Stimulated activated CD8-positive, alpha-beta memory T cell treated with anti-CD3 and anti-CD28 coated beads, Interleukin-12 subunit alpha, Interleukin-12 subunit beta, amount 100 ng/mL, for 4 hours (primary cell): ENCODE measurements at places on chromosomes 16 and 17.

DNA sequence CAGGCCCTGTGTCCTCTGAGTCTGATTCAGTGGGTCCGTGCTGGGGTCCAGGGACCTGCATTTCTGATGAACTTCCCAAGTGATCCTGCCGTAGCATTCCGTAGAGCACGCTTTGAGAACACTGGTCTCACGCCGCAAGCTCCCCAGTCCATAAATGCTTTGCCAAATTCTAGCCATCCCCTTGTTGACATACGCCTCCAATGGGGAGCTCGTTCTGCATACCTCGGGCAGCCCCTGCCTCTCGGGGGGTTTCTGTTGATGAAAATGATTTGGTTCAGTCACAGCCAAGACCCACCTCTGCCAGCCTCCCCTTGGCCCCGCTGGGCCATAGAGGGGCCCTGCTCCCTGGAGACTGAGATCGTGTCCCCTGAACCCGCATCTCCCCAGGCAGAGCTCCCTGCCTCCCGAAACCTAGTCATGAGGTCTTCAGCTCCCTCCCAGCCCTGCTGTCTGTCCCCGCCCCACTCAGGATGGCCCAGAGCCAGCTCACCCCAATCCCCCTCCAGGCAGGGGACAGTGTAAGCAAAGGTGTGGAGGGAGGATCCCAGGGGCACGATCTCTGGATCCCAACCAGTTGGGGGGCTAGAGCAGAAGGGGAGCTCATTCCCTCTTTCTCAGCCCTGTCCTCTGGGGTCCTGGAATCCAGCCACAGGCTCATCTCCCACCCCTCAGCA, 16.2 kb upstream of the SPNS2 start:
- no peak for DNase-seq

- DNase-seq, result no peak
These were observed 41.4 kb downstream of the SETD6 start for GRCh38 chr16:58556678-58557077.

DNA sequence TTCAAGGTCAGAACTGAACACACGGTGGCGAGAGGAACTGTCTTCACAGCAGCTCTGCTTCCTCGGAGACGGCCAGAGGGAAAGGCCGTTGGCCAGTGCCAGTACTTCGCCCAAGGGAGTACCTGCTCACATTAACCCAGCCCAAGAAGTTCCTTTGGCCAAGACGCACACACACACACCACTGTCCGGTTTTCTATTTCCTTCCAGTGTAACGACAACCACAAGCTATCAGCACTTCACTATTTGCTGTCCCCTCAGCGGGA, 744 bp upstream of the GGNBP2 start:
- no peak for DNase-seq

DNA sequence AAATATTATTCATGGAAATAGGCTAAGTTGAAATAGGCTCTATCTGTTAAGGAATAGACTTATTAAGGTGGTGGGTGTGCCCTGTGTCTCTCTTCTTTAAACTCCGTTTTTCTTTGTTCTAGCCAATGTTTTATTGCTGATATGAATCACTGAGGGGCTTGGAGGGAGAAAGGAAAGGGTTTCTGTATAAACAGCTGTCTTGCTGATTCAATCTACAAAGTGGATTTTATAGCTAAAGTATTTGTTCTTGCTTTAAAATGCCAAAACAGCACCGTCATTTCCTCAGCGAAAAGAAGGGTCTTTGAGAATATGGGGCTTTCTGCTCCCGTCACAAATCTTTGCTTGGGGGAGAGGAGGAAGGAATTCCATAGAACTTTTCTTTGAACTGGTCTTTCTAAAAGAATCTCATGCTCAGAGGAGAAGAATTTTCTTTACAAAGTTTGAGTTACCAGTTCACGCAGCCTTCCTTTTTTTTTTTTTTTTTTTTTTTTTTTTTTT, 39.3 kb downstream of the MSI2 start:
- no peak for DNase-seq

DNA sequence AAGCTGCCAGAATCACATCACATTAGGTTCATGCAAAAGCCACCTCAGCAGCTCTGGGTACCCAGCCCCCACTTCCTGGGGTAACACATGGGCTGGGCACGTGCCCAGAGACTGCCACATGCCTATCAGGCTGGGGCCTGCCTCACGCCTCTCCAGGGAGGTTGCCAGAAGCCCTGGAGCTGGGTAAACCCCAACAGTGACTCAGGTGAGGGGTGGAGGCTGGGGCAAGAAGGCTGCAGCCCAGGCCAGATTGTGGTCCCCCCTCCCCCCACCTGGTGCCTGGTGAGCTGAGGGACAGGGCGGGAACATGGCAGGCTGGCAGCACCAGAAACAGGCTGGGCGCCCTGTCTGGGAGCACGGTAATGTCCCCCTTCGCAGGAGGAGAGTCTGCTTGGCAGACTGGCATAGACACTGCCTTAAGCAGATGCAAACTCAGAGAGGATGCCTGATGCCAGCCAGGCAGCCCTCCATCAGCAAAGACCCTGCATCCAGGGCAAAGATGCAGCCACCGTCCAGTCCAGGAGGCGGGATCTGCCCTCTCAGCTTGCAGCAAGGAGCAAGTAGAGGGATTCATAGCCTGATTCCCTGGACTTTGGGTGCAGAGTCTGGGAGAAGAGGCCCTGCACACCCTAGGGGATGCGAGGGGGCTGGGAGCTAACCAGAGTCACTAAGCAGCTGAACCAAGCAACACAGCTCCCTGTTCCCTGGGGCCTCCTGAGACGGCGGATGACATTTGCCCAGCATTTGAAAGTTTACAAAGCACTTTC, 28.8 kb downstream of the NGFR start:
- DNase-seq, result no peak

GRCh38 chr16:79658301-79659033, 57.9 kb upstream of the MAF start:
- no peak for DNase-seq

GRCh38 chr17:49148171-49148570, 15.6 kb downstream of the B4GALNT2 start:
- DNase-seq, result no peak

DNA sequence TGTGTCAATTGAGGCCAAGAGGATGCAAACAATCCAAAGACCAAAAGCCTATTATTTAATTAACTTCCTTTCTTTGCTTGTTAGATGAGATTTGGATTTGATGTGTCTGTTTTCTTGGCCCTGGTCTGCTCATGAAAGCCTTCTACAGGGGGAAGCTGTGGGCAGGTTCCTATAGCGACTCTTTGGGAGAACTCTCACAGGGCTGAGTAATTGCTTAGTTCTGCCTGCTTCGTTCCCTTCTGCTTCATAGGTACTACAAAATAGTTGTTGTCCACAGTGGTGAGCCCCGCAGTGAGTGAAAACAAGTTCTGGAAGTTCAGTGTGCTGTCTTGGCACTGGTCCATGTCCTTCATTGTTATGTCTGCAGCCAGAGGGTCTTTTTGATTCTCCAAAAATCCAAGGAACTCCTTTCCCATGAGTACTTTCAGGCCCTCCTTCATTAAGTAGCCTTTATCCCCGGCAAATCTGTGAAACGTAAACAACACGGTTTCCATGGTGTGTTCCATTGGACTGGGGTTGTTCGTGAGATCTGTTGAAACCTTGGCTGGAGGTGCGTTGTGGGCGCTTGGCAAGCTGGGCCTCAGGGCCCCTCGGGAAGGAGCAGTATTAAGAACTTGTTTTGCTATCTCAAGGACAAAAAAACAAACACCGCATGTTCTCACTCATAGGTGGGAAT, 30.0 kb upstream of the ANKRD40CL start:
- DNase-seq, result no peak

GRCh38 chr16:73287859-73288405, 240.0 kb upstream of the ZFHX3 start:
- DNase-seq, result no peak

DNA sequence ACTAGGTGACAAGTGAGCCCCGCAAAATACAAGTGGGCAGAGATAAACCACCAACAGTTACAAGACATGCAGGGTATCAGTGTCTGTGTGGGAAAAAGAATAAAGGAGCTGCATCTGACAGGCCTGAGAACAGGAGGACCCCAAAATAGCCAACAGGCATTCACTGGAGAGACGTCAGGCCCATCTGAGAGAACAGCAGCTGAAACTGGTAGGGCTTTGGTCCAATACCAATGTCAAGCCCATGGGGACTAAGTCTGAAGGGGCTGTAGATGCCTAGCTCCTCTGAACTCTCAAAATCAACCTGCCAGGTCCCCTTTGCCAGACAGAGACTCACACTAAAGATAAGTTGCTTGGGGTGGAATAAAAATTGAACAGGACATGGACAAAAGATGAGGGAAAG, 30.5 kb upstream of the TANC2 start:
- DNase-seq, result no peak

GRCh38 chr16:73232555-73233328, 184.8 kb upstream of the ZFHX3 start:
- no peak for DNase-seq

- no peak for DNase-seq
These were observed 10.8 kb upstream of the TLCD3B start for GRCh38 chr16:30041841-30042240.

- no peak for DNase-seq
These were observed 42.5 kb upstream of the KSR1 start for GRCh38 chr17:27413792-27414191.

DNA sequence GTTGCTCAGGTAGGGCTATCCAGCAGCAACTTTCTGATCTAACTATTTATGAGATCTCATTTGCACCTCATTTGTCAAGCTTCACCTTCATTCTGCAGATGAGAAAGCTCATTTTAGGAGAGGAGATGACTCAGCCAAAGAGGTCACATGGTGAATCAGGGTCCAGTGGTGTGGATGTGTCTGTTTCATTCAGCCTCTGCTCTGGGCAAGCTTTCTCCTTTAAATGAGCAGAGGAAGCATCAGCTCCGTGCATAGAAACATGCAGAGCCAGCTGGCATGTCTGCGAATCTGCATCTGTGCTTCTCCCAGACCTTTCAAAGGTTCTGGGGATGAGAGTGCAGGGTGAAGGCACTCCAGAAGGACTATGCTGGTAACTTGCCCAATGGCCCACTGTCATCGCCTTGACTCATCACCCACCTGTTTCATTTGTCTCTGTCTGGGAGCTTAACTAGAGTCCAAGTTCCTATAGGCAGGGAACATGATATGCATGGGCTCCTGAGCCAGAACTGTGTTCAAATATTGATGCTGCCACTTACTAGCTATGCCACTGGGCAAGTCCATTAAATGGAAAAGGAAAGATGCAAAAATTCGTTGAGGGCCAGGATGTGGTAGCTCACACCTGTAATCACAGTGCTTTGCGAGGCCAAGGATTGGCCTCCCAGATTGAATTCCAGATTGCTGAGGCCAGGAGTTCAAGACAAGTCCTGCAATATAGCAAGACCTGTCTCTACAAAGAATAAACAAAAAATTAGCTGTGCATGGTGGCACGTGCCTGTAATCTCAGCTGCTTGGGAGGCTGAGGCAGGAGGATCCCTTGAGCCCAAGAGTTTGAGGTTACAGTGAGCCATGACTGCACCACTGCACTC, 67.1 kb upstream of the NLK start:
- DNase-seq, result no peak

- DNase-seq, result no peak
These were observed 54.4 kb downstream of the BPTF start for GRCh38 chr17:67879662-67880061.

GRCh38 chr17:55394357-55395021, 27.1 kb downstream of the MMD start:
- DNase-seq, result no peak

DNA sequence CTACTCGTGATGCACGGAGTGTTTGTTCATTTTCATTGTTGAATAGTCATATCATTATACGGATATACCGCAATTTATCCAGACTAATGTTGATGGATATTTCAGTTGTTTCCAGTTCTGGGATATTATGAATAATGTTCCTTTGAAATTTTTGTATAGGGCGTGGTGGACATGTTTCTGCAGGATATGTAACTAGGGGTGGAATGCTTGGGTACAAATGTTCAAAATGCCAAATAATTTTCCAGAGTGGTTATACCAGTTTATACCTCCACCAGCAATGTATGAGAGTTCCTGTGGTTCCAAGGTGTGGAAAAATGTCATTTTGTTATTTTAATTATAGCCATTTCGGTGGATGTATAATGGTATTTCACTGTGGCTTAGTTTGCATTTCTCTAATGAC, 53.6 kb downstream of the NUP88 start:
- no peak for DNase-seq

DNA sequence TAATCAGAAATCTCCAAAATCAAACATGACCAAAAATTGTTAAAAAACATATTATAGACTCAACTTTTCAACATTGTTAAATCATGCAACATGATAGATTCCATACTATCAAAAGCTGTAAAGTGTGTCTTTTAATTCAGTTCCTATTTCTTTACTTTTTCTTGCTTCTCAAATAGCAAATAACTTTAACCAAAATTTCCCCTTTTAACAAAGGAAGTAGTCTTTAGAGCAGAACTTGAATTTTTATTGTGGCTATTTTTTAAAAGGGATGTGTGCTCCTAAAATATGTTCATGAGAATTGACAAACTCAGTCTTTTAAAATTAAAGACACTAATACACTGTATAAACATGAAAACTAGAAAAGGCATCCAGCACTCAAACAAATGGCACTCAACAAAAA, 49.1 kb downstream of the SPAG9 start:
- no peak for DNase-seq

DNA sequence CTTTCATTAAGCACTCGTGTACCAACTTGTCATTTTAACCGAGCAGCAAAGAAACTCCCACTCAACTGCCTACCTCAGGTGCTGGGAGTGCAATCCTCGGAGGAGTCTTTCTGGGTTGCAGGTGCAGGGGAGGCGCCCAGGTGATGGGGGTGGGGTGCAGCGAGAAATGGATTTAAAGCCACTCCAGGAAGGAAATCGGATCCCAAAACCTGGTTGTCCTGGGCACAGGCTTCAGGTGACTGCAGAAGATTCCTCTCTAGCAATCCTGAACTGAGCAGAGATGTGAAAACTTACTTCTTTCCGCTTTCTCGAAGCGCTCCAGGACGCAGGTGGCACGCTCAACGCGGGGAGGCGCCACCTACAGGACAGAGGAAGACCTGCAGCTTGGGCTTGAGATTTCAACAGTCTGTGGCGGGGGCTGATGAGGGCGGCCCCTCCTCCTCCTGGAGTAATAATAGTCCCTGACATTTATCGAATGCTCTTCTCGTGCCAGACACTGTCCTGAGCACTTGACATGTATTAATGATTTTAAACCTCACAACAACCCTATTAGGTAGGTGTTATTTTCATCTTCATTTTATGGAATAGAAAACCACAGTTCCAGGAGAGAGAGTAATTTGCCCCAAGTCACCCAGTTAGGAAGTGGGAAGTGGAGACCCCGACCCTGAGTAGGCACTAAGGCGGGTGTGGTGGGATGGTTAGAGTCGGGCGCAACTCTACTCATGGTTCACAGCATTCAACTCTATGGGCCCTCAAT, 27.2 kb upstream of the SKAP1 start:
- peak; percentile 57 for DNase-seq

DNA sequence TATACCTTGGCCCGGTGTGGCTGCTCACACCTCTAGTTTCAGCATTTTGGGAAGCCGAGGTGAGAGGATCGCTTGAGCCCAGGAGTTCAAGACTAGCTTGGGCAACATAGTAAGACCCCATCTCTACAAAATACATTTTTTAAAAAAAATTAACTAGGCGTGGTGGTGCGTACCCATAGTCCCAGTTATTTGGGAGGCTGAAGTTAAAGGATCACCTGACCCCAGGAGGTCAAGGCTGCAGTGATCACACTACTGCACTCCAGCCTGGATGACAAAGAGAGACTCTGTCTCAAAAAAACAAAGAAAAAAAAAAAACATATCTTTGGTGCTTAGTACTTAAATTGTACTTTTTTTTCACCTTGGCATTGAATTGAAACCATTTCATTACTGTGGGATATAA, 99.0 kb downstream of the CACNG1 start:
- DNase-seq, result no peak
